Stimulated activated CD8-positive, alpha-beta memory T cell treated with anti-CD3 and anti-CD28 coated beads, Interleukin-4, amount 100 ng/mL, for 1 hour (primary cell): ENCODE measurements at places on chromosomes 3 and 15.

GRCh38 chr15:29134641-29135308 is 134.8 kb downstream of the NSMCE3 start:
- DNase-seq, result no peak

DNA sequence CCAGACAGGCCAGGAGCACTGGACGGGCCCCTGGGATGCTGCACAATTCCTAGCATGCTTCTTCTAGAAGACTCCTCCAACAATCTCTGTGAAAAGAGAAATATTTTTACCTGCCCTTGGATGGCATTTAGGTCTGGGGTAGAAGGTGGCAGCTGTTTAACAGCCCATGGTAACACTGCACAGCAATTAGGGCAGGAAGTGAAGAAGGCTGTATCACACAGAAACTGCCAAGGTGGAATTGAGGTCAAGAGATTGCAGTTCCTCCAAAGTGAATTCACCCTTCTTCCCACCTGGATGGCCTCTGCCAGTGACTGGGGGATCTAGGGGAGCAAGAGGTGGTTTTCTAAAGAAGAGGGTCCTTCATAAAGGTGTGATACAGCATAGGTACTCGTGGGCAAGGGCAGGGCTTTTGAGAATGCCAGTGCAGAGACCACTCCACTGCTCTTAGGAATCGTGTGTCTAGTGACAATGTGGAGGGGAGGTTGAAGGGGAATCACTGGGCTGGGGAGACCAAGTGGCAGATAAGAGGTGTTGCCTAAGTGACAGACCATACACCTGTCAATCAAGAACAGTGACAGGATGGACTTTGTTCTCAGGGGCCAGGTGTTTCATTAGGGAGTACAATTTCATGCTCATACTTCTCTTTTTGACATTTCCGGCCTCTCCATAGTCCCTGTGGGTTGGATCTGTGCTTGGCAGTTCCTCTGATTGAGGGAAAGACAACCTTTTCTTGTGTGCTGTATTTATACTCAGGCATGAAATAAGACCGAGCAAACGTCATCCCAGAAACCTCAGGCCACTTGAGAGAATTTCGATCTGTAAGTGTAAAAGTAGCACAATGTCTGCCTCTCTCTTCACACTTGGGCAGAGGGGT is 83.5 kb upstream of the BCL6 start:
- no peak for DNase-seq

- DNase-seq, result no peak
Measured at GRCh38 chr3:122930063-122930997, 97.2 kb downstream of the SEMA5B start.

DNA sequence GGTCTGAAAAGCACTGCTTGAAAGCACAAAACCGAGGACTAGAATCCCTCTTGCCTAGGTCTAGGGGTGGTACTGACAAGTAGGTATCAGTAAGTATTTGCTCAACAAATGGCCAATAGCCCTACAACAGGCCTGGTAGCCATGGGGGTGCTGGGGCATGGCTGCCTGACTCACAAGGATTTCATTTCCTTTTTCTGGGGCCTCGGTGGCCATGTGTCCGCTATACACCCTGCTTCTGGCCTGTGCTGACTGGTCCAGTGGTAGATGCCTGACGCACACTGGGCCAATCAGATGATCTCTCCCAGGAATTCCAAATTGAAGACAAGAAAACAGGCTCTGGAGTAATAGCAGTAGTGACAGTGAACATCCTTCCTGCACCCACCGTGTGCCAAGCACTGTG is 29.4 kb downstream of the MELTF start:
- DNase-seq, result no peak

GRCh38 chr15:47412136-47412535 is 305.2 kb upstream of the SEMA6D start:
- no peak for DNase-seq

GRCh38 chr15:33154351-33155166 is 40.0 kb downstream of the FMN1 start:
- DNase-seq, result no peak
